NCI-H2029 (cell line): ENCODE measurements at places on chromosomes 16 and 17.

GRCh38 chr17:8287651-8288335, 677 bp upstream of the RANGRF start:
- peak; percentile 37 for DNase-seq

- DNase-seq: no peak
Observed at GRCh38 chr17:68961214-68961882, 6.2 kb upstream of the ABCA8 start.

- DNase-seq: no peak
Observed at GRCh38 chr17:82272495-82273326, 789 bp downstream of the CSNK1D start.

DNA sequence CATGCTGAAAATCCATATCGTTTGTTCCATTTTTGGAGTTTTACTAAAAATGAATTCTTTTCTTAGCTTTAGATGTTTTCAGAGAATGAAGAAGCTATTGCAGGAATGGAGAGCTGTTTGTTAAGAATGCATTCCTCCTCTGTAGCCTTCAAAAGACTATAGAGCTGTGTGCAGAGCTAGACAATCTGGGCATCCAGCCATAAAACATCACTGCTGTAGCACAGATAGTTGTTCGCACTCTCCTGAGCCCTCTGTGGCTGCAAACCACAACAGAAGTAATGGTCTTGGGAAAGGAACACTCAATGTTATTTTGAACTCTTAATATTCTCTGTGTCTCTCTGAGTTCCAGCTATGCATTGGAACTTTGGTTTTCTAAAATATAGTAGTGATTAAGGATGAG, 4.9 kb downstream of the TNRC6C start:
- DNase-seq: peak; percentile 18

GRCh38 chr17:488993-489757, 136.6 kb upstream of the RPH3AL start:
- DNase-seq: no peak

DNA sequence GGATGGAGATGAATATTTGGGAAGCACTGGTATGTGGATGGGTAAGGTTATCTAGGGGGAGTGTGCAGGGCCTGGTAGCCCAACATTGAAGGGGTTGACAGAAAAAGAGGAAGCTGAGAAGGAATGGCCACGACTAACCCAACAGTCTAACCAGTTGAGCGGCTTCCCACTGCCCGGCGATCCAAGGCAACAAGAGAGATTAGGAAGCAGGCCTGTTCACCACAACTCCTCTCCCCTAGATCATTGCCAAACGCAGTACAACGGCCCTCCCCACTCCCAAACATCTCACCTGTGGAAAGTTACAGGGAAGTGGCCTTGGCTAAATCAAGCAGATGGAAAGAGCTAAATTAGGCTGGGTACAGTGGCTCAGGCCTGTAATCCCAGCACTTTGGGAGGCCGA, 11.2 kb upstream of the RANGRF start:
- DNase-seq: no peak

- no peak for DNase-seq
Observed at GRCh38 chr17:81000631-81001357, 9.2 kb downstream of the CHMP6 start.

DNA sequence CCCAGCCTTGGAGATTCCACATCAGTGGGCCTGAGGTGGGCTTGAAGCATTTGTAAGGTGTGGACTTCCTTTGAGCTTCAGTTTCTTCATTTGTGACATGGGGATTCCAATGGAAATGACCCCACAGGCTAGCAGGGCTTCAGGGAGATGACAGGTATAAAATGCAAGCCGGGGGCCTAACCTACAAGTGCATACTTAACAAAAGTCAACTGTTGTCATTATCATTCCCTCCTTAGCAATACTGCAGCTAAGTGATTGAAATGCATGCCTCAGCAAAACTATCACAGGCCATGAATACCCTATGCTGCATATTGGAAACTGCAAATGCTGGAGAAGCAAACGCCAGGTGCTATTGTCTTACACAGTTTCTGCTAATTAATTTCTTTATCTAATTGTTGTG, 19.8 kb downstream of the CCL4 start:
- no peak for DNase-seq

- DNase-seq: no peak
Observed at GRCh38 chr16:10122546-10122945, 59.7 kb downstream of the GRIN2A start.

- DNase-seq: no peak
Observed at GRCh38 chr17:39283098-39283497, 57.4 kb upstream of the STAC2 start.

DNA sequence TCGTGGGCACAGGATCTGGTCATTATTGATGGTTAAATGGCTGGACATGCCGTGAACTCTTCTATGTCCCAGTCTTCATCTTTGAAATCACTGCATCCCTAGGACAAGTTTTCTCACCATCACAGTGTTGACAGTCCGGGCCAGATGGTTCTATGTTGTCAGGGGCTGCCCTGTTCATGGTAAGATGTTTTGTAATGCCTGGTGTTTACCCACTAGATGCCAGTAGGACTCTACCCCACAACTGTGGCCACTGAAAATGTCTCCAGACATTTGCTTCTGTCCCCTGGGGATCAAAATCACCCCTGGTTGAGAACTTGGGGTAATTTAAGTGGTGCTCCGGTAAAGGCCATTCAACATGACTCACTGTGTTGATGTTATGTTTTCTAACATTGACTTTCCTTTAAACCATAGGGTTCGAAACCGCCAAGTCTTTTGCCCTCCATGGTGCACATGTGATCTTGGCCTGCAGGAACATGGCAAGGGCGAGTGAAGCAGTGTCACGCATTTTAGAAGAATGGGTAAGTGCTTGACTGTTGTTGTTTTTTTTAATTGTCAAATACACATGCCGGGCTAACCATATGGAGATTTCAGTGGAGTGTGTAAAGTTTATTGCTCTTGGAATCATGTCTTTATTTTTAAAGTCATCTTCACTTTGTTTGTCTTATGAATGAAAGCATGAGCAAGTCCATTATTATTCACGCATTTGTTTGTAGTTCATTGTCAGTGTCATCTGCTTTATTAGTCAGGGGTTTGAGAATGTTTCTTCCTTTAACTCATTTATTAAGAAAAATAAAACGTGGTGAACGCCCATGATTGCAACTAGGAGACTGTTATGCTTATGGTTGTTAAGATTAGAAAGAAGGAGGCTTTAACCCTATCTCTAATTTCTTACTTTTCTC, 64.6 kb downstream of the WWOX start:
- DNase-seq: no peak

DNA sequence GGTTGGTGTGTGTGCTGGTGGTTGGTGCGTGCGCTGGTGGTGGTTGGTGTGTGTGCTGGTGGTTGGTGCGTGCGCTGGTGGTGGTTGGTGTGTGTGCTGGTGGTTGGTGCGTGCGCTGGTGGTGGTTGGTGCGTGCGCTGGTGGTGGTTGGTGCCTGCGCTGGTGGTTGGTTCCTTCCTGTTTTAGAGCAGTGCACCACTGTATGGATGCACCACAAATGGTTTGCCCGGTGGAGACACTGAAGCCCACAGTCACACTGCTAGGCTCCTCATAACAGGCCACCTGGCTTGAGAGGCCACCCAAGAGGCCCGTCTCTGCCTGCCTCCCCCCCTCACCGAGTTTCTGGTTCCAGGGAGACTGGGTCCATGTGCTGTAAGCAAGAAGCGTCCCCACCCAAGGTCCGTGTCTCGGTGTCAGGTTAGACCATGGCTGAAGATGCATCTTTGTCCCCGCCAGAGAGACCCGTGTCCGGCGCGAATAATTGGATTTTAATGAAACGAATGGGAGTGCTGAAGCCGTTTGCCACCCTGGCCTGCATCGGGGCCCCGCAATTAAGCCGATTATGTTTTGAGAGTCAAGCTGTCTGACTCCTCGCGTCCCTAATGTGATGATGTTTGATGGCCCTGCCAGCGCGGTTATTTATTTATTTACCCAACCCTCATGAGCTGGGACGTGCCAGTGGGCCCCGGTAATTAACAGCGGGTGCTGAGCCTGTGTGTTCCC, 161.3 kb upstream of the GSE1 start:
- DNase-seq: no peak

- no peak for DNase-seq
Observed at GRCh38 chr17:80115159-80115558, 13.8 kb downstream of the GAA start.

DNA sequence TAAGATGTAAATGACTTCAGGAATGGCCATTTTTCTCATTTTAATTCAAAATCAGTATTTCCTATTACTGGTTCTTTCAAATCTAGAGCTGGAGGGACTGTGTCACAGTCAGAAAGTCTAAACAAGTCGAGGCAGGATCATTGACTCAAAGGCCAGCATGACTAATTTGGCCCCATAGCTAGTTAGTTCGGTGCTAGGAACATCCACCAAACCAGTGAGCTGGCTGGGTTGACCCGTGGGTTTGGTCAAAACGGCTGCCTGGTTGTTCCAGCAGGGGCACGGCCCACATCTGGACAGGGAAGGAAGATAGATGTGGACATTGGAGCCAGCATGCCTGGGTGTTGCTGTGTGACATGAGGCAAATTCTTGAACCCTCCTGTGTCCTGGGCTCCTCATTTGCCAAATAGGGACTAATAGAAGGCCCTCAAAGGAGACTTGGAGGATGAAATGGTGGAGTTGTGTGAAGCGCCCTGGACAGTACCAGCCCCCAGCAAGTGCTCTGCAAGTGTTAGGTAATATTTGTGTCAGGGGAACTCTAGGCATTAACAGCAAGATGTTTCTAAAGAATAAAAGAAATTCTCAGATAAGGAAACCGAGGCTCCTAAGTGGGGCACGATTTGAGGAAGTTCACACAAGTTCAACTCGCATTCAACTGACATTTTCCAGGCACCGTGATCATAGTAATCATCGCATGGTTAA, 46.2 kb downstream of the MEOX1 start:
- no peak for DNase-seq

GRCh38 chr17:78384479-78385175, 6.2 kb downstream of the PGS1 start:
- DNase-seq: no peak

GRCh38 chr17:43403846-43404245, 5.1 kb downstream of the ARL4D start:
- DNase-seq: no peak

DNA sequence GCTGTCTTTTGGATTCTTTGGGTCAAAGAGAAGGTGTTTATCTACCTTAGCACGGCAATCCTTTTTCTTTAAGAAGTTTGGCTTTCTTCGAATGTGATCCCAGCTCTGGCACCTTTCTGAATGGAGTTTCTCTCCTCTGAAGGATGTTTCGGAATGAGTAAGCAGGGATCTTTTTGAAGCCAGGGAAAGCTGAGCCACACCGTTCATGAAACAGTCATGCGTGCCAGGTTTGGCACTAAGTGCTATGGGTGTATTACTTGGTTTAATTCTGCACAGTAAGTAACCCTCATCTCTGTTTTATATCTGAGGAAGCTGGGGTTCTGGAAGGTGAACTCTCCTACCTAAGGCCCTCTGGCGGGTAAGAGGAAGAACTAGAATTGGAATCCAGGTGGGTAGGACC, 234.5 kb downstream of the NTN1 start:
- no peak for DNase-seq

DNA sequence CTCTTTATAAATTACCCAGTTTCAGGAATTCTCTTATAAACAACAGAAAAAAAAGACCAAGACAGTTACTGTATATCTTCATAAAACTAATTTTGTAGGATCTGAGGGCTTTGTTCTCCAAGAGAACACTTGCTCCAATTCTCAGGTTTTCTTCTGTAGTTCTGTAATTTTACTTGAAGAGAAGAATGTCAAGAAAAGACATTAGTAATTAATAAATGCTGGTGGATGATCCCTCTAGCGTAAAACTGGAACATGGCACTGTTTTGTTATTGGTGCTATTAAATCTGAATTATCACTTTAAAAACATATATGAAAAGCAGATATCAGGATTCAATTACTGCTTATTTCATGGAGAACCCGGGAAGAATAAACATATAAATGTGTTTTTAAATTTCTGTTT, 36.5 kb upstream of the CPHXL start:
- no peak for DNase-seq

DNA sequence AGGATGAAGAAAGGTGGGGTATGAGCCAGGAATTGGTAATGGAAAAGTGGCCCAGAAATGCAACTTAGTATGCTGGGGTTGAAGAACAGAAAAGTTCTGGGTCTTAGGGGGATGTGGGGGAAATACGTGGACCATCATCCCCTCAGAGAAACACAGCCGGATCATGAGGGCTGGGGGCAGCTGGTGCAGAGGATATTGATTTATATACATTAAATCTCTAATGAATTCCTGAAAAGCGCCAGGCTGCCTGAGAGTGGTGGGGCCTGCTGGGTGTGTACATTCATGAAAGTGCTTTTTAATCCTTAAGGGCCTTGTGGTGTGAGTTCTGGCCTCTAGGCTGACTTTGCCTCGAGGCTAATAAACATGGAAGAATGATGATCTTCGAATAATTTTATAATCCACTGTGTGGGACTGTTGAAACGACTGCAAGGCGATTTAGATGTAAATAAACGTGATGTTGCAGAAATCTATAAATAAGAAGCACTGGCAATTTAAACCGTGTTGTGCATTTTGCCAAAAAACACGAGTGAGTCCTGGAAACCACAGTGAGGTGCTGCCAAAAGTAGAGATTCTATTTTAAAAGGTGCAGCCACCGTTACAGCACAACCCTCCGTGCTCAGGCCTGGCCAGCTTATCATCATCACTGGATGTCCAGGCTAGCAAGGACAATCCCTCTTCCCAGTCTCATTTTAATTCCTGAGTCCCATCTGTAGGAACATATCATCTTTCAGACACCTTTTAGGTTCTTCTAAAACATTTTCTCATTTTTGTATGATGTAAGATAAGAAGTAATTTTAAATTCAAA, 32.1 kb downstream of the PRKAR1A start:
- no peak for DNase-seq

GRCh38 chr16:7653746-7654461, 321.3 kb downstream of the RBFOX1 start:
- no peak for DNase-seq

- DNase-seq: peak; percentile 65
Observed at GRCh38 chr17:50935221-50935995, 69.3 kb upstream of the TOB1 start.

- no peak for DNase-seq
Observed at GRCh38 chr17:59601130-59601529, 18.6 kb upstream of the CLTC start.

DNA sequence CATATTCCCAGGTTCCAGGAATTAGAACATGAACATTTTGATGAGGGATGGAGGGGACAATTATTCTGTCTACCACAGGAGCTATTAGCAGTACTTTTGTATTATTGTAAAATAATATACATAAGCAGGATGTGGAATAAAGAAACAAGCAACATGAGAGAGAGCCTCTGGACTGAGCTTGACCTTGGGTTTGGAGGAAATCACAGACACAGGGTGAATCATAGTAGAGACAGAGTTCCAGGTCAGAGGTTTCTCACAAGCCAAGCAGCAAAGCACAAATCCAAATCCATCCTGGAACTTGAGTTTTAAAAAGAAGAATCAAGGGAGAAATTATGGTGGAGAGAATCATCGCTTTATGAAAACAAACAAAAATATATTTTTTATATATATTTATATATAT, 5.1 kb downstream of the KRT31 start:
- DNase-seq: no peak

- peak; percentile 27 for DNase-seq
Observed at GRCh38 chr16:88558457-88559442, 11.5 kb upstream of the ZC3H18 start.

DNA sequence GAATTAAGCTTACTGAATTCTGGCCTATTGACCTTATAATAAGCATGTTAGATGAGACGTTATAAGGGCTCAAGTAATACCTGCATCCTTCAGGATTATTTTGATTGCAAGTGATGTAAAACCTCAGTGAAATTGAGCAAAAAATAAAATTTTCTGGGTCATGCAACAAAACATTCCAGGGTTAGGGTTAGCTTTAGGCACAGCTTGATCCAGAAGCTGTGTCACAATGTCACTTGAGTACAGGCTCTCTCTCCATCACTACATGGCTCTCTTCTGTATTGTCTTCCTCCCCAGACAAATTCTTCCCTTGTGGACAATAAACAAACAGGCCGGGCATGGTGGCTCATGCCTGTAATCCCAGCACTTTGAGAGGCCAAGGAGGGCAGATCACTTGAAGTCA, 3.6 kb upstream of the NUP93 start:
- no peak for DNase-seq
